SHP77 (cell line): ENCODE measurements at places on chromosomes 6 and 20.

DNA sequence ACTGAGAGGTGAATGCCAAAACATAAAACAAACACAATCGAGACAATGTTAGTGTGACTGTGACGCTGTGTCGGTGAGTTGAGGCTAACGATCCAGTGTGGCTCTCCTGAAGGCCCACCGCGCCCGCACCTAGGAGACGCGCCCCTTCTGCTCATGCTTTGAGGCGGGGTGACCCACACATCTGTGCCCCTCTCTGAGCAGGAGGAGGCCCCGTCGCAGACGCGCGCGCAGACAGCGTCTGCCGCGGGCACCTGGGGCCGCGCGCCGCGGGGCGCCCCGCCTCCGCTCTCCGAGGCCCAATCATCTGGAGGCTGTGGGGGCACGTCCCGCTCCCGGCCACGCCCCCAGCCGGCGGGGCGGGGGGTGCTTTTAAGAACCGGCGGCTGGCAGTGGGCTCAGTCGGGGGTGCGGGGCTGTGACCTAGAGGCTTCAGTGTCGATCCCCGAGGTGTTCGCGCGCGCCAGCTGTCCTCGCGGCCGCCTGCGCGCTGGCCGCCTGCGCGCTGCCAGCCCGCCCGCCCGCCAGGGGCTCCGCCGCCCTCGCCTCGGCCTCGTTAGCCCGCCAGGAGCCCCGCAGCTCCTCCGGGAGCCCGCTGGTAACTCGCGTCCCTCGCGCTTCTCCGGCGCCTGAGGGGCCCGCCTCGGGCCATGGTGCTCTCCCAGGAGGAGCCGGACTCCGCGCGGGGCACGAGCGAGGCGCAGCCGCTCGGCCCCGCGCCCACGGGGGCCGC, at the start of gene SLC16A10:
Gene SLC16A10 (plus strand): TSS at position 398 of the 730 bp plus-strand sequence. CDS start 250 bp downstream, at position 648.
- peak; percentile 80 for DNase-seq

GRCh38 chr20:35883778-35884540, 70.3 kb downstream of the SCAND1 start:
- DNase-seq = peak; percentile 71

- DNase-seq = no peak
Measured at GRCh38 chr6:41199552-41200246, 1.2 kb downstream of the TREML2 start.

DNA sequence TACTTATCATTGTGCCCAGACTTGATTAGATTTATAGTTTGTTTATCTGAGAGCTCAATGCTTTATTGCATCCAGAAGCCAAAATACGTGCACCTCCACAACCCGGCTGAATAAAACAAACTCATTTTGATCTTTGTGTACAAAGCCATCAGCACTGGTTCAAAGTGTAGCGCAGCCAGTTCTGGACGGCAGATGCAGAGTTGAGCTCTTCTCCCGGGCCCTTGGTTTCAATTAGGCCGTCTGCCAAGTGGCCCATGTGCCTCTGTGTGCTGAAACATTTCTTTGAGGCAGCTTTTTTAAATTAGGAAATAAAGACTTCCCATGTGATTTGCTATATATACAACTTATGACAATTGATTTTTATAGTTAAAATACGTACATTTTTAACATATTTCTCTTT, 96.2 kb upstream of the RSPO3 start:
- peak; percentile 62 for DNase-seq

DNA sequence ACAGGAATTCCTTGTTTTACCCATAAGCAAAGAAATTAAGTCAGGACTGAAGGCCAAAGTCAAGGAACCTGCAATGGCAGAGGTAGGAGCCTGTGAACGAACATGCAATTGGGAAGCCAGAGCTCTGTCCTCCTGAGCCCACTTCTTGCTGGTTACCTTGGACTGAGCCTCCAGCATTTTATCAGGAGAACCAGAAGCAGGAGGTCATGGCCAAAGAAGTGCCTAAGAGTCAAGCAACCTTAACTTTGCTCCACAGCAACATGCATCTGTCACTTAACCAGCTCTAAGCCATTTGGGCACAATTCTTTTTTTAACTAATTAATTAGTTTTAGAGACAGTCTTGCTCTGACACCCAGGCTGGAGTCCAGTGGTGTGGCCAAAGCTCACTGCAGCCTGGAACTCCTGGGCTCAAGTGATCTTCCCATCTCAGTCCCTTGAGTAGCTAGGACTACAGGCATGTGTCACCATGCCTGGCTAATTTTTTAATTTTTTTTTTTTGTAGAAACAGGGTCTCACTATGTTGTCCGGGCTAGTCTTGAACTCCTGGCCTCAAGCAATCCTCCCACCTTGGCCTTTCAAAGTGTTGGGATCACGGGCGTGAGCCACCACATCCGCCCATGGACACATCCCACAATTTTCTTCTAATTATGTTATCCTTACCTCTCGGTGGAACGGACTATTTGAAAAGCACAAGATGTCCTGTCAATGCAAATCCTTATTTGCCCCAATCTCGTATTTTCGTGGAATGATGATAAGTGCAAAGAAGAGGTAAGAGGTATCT, 334.2 kb downstream of the CD83 start:
- no peak for DNase-seq

DNA sequence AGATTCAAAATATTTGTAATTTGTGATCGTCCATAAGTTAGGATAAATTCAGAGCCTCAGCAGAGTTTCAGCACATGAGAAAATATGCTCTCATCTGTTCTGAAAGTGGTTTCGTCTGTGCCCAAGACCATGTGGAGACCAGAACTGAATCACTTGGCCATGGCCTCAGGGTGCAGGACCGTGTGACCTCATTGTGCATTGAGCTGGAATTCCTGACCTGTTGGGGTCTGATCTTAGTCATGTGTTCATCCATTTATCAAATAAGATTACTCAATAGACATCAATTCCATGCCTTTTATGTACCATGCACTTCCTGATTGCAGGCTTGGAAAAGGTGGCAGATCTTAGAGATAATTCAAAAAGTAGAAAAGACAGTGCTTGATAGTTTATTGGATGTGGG, 680.5 kb downstream of the QKI start:
- DNase-seq = no peak

GRCh38 chr20:1041845-1042390, 39.8 kb upstream of the RSPO4 start:
- no peak for DNase-seq

DNA sequence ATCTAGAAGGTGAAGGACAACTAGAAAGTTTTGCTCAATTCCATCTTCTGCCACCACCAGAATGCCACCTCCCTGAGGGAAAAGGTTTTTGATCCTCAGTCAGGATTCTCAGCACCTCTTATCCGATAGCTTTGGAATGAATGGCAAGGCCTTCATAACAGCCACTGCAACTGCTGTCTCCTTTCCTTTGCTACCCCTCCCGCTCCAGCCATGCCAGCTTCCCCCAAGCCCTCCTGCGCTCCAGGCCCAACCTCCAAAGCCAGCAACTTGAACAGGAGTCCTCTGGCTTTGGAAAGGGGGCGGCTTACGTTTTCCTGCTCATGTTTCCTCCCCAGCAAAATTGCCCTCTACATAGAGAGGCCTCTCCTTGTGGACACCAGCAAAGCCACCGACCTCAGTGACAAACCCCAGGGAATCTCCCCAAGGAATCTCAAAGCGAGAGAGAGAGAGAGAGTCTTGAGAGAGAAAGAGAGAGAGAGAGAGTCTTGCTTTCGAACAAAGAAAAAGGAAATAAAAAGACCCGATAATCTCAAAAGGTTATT, 420 bp upstream of the BTN2A1 start:
- no peak for DNase-seq

GRCh38 chr6:35733633-35734032, 3.2 kb upstream of the ARMC12 start:
- DNase-seq = no peak

DNA sequence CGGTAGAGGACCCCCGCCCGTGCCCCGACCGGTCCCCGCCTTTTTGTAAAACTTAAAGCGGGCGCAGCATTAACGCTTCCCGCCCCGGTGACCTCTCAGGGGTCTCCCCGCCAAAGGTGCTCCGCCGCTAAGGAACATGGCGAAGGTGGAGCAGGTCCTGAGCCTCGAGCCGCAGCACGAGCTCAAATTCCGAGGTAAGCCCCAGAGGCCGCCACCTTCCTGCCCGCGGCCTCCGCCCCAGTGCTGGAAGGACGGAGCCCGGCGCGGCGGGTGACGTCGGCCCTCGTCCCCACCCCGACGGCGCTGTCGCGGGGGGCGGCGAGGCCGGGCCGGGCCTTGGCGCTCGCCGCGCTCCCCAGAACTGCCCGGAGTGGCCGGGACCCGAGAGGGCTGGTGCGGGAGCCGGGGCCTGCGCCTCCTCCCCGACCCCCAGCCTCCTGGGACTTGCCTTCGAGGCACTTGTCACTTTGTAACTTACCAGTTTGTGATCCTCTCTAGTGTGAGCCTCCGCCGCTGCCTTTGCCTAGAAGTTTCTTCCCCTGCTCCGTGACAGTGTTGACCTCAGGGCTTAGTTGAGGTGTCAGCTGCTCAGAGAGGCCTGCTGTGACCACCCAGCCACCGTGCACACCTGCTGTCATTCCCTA, 417 bp downstream of the VAPB start:
- DNase-seq = no peak

- no peak for DNase-seq
Measured at GRCh38 chr6:35368038-35368887, 25.9 kb downstream of the PPARD start.
